ENCODE measurements at places on chromosomes 4 and X. TPM values are rescaled to one million over a fixed set of nuclear protein-coding genes. Genes with fewer than 3 reads are reported as not detected.

- no peak for DNase-seq
Observed at GRCh38 chrX:139762400-139763183, 54.6 kb upstream of the MCF2 start.

GRCh38 chr4:95742179-95742578 lies 97.7 kb upstream of the PDHA2 start:
- DNase-seq: no peak

- no peak for DNase-seq
Observed at GRCh38 chr4:39051492-39051891, 10.5 kb upstream of the KLHL5 start.

The TLR3 gene
- total RNA-seq: 0.92 TPM

The NSG1 gene
- total RNA-seq: 9.3 TPM

The BGN gene
- 1.2 TPM for total RNA-seq

DNA sequence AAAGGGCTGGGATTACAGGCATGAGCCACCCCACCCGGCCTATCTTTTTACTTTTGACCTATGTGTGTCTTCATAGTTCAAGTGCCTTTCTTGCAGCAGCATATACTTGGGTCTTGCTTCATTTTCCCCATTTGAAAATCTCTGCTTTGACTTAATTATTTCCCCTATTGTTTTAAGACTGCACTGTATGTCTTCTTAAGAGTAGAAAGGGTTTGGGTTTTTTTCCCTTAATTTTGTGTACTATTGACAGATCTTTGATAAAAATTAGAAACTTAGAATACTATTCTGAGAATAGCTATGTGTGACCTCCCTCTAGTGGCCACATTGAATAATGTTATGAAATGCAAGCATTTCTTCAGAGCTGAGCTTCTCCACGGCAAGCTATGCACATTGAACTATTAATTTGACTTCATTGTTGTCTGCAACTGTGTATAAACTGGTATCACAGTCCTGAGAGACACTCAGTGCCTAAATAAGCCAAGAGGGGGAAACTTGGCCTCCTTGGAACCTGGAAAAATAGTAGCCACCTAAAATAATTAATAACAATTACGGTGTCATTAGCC lies 8.7 kb upstream of the SLC25A4 start:
- DNase-seq: no peak

- no peak for DNase-seq
Observed at GRCh38 chr4:171025343-171025742, 787.9 kb upstream of the GALNTL6 start.

DNA sequence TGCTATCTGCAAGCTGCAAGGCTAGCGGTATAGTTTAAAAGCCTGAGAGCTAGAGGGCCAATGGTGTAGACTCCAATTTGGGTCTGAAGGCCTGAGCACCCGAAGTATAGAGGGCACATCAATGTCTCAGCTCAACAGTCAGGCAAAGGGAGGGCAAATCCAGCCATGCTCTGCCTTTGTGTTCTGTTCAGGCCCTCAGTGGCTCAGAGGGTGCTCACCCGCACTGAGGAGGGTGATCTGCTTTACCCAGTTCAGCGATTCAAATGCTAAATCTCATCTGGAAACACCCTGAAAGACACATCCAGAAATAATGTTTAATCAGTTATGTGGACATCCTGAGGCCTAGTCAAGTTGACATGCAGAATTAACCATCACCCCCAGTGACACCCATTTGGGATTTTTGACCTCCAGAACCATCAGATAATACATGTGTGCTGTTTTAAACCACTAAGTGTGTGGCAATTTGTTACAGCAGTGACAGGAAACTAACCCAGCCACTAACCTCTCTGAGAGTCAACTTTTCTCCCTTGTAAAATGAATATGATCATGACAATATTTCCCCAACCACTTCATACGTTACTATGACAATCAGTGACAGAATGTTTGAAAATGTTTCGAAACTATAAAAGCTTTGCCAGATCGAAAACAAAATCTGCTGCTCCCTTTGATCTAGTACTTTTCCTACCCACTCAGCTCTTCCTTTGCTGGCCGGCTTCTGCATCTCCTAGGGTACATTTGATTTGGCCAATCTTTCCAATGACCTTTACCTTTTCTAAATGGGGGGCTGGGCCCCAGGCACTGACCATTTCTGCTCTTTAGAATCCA lies 8.4 kb upstream of the TBL1X start:
- no peak for DNase-seq

- no peak for DNase-seq
Observed at GRCh38 chrX:10168226-10168625, 11.5 kb downstream of the CLCN4 start.

The PRSS12 gene
- total RNA-seq: 5.4 TPM

GRCh38 chr4:6710282-6710681 lies 617 bp upstream of the MRFAP1L1 start:
- no peak for DNase-seq

The PDZD4 gene
- 110 TPM for total RNA-seq

DNA sequence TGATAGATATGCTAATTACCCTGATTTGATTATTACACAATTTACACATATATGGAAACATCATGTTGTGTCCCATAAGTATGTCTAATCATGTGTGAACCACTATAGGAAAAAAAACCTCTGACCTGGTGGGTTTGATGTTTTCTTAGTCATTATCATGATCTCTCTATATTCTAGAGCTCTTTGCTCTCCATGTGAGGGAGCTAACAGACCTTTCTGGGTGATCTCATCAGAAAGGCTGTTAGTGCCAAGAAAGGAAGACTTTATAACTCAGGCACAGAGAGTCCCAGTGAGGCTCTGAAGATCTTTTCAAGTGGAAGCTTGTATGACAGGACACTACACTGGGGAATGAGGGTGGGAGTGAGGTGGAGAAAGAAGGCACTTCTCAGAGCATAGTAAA lies 527.7 kb upstream of the MAGEB2 start:
- no peak for DNase-seq

The IL2RG gene
- not detected for total RNA-seq

DNA sequence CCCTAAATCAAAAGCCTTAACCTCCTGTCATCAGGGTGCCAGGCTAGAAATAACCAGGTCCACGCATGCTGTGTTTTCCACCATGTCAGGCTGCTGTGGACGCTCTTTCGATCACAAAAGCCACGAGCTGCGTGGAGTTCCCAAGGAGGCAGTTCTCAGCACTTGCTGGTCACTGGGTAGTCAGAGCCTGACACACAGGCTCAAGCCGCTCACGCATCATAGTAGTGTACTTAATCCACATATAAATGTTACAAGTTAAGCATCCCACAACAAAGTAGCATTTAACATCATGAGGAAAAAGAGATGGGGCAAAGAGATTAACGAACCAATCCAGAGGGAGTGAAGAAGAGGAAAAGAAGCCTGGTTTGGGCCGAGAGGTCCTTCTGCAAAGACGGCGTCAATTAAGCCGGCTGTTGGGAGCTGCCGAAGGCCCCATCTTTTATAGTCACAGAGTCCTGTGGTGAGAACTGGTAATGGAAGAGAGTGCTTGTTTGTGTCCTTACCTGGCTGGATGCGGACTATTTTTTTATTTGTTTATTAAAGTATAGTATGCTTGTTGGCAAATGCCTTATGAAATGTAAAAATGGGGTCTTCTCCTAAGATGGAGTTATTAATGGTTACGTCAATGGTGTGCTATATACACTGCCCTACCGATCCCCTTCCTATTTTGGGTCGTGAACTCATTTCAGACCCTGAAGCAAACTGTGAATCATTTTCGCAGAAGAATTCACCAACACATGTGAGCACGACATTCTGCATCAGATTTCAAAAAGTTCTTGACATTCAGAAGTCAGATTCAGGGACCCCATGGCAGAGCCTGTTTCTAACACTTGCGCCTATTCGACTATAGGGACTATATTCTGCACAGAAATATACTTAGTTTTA lies 675 bp downstream of the PRIMPOL start:
- no peak for DNase-seq

- no peak for DNase-seq
Observed at GRCh38 chrX:27883468-27884092, 75.8 kb downstream of the MAGEB10 start.

DNA sequence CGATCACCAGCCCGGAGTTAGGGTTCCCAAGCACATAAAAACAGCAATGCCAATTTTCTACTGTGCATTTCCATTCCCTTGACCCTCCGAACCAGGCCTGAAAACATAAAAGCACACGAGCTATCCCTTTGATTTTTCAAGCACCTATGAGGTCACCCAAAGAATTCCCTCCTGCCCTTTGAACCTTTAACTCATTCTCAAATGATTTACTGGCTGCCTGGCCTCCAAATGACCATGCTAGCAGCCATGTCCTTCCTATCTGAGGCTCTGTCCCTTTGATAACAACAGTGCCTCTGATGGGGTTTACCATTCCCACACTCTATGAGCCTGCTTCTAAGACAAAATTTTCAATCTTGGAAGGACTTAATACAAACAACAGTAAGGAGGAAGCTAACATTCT lies 15.2 kb downstream of the SHROOM4 start:
- DNase-seq: no peak

GRCh38 chr4:79823148-79823763 lies 249.8 kb downstream of the ANTXR2 start:
- DNase-seq: no peak

DNA sequence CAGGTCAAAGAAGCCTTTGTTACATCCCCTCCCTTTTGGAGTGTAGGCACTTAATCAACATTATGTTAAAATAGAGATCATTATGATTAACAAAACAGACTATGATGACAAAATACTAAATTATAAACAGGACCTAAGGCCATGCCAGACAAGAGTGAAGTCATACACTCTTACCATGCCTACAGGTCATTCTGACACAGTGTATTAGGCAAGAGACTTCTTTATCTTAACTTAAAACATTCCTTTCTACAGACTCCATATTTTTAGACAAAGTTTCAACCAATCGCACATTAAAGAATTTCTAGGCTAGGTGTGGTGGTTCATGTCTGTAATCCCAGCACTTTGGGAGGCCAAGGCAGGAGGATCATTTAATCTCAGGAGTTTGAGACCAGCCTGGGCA lies 128.6 kb upstream of the SLC34A2 start:
- DNase-seq: no peak

The UGT8 gene
- total RNA-seq: 13.6 TPM

The NDST3 gene
- total RNA-seq: 0.70 TPM

DNA sequence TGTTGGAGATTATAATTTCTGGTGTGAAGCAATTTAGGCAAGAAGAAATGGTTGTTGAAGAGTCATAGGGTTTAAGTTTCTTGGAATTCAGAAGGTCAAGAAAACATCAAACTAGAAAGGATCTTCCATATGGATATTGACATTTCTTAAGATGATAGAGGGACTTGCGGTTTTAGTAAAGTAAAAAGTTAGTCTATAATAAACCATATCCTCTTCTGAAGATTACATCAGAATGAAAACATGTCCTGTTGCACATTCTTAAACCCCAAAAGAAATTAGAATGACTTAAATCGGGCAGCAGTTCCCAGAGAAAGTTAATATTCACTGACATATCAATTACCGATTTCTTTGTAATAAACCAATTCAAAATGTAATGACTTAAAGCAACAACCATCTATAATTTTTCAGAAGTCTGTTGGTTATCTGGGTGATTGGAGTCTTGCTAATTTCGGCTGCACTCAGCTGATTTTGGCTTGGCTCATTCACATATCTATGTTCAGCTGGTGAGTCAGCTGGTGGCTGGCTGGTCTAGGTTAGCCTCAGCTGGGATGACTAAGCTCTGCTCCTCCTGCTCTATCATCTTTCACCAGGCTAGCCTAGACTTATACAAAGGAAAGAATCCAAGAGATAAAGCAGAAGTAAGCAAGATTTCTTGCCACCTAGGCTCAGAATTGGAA lies 24.4 kb upstream of the DYNLT3 start:
- DNase-seq: no peak

- no peak for DNase-seq
Observed at GRCh38 chrX:85828771-85829170, 218.6 kb downstream of the CHM start.

- DNase-seq: no peak
Observed at GRCh38 chr4:38313999-38314561, 349.9 kb upstream of the KLF3 start.

DNA sequence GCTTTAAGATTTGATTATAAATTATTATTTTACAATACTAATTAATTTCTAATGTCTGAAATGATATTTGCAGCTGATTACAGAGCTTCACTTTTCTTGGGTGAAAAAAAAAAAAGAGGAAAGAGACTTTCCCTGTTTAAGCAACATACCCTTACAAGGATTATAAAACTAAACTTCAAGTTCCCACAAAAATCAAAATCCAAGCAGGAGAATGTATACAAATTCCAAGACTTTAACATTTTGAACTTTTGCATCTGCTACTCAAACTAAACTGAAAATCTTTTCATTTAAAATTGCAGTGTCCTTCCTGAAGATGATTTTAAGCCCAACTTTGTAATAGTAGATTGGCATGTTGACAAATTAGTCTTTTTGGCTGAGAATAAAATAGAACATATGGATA lies 742.4 kb upstream of the INTU start:
- no peak for DNase-seq

- no peak for DNase-seq
Observed at GRCh38 chrX:30495468-30495867, 82.1 kb downstream of the TASL start.

- no peak for DNase-seq
Observed at GRCh38 chr4:176782794-176783193, 9.9 kb downstream of the VEGFC start.

DNA sequence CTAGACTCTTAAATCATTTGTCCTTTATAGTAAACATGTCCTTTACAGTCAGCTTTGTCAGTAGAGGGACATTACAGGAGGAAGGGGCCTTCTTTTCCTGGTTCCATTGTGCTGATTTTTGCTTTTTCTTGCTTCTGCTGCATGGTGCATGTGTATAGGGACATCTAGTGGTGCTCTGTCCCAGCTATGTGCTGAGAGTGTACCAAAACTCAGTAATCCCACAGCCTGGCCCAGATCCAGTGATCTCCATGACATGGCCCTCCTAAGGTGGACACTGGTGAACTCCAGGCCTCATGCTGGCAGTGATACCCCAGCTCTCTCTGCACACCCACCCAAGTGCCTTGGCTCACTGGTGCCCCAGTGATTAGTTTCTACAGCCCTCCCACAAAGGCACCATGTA lies 45.2 kb downstream of the MAGEB17 start:
- DNase-seq: peak; percentile 41

The FSTL5 gene
- total RNA-seq: not detected

The SATL1 gene
- total RNA-seq: 0.31 TPM

DNA sequence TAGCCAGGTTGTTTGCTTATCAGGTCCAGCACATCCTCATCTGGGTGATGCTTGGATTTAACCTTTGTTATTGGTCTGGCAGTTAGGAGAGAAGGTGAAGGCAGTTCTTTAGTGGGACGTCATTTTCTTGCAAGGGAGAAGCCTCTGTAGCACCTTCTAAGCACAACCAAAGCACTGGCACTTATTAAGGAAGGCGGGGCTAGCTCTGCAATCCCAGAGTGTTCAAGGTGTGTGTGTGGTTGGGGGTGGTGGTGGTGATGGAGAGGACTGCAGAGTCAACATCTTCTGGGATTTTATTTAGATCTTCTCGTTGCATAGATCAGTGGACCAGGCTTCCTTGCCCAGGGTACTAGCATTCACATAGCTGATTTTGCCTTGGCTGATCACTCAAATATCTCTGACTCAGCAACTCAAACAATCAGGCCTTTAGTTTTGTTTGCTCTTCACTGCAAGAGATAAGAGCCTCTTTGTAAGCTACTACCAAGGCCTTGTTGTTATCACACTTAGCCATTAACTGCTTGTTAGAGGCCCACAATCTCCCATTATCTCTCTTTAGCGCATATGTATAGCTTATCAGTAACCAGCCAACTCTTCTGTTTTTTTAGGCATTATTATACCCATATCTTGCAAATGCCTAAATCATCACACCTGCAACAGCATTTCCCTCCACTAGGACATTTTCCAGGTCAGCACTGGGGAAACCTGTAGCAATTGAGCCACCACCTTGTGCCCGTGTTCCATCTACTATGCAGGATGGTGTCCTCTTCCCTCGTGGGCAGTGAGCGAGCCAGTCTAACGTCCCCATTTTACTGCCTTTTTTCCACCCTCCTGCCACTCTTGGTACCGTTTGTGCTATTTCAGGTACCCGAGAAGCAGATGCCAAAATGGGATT lies 36.5 kb upstream of the LINC00632 start:
- no peak for DNase-seq
